Left forelimb (tissue), 1 donor: ENCODE measurements at places on chromosomes 3 and 15.

DNA sequence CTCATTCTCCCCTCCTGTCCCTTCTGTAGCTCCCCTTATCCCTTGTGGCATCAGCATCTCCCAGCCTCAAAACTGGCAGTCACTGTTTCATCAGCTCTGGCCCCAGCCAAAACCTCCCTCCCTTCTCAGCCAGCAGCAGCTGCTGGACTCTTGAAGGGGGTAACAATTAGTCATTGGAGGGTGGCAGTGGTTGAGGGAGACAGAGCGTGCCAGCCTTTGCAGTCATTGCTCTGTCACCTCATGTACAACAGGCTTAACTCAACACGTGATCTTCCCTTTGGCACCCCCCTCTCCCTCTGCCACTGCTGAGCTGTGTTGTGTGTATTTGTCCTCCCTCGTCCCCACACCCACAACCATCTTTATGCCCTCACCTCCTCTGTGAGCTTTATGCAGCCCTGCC, 28.2 kb downstream of the RBP2 start:
- DNase-seq: no peak

DNA sequence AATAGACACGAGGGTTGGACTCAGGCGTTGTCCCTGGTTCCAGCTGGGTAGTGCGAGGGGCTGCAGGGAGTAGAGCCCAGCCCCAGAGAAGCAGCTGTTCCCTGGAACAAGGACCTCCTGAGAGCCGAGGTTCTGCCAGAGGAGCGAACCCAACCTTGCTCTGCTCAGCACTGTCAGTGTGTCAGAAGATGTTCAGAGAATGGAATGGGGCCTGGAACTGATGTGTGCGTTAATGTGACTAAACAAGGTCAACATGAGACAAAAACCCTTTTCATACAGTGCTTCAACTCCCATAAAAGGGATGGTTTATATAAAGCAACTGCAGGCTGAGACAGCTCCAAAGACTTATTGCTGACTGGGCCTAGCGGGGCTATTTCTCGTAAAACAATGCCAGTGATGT, 35.5 kb upstream of the HACD2 start:
- DNase-seq: no peak

DNA sequence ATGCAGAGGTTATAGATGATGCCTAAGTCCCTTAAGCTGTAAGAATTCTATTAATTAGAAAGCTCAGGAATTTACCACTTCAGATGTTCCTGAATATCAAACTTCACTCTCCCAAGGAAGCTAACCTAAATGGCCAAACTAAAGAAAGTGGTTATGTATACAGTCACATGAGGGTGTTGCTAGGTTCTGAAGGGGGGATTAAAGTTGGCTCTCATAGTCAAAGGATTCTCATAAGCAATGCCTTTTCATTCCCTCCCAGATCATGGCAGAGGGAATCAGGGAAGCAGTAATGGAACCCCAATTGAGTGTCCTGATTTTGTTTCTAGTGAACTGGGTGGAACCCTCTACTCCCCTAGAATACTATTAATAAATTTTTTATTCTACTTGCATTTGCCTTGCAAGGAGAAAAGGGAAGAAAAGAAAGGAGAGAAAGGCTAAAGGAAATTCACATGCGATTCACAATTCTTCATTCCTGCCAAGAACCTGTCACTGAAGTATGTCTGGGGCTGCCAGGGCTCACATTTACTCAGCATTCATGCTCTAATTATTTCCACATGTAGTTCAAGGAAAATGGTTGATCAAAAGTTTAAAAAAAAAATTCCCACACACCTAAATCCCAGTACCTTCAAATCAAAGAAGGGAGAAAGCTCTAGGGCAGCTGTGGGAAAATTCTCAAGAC, 25.1 kb downstream of the FSTL1 start:
- DNase-seq: no peak

- DNase-seq: no peak
These were observed 32.2 kb upstream of the FMN1 start for GRCh38 chr15:33226559-33227181.

DNA sequence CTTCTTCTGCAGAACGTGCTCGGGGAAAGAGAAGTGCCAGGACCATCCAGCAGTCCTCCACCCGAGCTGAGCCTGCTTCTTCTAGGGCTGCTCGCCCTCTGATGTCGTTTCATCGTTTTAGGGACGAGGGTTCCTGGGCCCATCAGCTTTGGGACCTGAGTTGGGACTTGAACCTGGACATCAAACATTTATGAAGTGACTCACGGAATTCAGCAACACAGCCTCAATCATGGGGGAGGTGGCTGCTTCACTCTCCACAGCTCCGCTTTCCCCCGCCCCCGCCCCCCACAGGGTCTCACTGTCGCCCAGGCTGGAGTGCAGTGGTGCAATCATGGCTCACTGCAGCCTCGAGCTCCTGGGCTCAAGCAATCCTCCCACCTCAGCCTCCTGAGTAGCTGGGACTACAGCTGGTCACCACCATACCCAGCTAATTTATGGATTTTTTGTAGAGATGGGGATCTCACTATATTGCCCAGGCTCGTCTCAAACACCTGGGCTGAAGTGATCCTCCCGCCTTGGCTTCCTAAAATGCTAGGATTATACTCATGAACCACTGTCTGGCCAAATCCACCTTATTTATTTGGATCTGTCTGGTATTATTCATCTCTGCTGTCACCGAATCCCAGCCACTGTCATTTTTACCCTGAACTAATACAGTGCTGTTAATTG, 725 bp upstream of the SCAMP2 start:
- DNase-seq: no peak

DNA sequence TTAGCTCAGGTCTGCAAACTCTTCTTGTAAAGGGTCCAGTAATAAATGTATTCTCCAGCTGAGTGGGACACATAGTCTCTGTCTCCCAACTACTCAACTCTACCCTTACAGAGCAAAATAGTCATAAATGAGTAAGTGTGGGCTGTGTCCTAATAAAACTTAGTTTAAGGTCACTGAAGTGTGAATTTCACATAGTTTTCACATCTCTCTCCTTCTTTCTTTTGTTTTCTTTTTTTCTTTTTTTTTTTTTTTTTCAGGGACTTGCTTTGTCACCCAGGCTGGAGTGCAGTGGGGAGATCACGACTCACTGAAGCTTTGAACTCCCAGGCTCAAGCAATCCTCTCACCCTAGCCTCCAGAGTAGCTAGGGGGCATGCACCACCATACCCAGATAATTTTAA, 1.9 kb upstream of the ACTL6A start:
- DNase-seq: no peak

DNA sequence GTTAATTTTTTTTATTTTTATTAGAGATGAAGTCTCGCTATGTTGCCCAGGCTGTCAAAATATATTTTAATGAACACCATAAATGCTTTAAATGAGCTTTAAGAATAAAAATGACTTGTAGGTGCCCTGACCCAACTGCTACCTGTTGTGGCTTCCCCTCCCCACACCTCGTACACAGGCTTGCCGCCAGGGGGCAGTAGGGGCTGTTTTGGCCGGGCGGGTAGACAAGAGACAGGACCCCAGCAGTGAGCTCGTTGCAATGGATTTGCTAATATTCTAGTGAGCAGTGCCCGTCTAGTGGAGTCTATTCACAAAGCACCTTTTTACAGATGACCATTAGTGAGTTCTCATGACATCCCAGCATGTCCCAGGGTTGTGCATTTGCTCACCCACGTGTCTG, 418.1 kb downstream of the OCA2 start:
- DNase-seq: peak; percentile 58

DNA sequence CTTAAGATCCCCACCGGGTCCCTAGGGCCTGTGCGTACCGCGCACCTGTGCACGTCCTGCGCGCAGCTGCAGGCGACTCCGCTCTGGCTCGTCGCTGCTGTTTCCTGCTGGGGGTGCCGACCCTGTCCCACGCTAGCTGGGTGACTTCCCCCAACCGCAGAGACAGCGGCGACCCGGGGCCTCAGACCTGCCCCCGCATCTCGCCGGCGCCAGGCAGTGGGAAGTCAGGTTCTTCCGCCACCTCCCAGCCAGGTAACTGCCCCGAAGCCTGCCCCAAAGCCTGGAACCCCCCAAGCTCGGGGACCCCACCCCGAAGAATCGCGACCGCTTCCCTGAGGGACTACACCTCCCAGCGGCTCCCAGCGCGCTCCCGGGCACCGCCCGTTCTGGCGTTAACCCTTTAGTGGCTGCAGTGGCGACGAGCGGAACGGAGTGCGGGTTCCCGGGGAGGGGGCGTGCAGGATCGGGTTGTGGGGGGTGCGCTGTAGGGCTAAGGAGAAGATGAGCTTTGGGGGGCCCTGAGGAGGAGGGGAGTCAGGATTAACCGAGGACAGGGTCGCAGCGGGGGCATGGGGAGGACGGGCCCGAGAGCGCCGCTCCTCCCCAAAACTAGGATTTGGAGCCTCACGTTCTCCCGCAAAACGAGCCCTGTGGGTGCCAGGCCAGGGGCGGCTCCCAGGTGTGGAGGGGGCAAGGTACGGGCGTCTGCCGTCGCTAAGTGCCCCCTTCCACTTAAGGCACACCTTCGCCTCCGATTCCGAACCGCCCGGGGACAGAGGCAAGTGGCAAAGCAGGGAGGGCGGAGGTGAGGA, 589 bp downstream of the NEIL1 start:
- DNase-seq: no peak

DNA sequence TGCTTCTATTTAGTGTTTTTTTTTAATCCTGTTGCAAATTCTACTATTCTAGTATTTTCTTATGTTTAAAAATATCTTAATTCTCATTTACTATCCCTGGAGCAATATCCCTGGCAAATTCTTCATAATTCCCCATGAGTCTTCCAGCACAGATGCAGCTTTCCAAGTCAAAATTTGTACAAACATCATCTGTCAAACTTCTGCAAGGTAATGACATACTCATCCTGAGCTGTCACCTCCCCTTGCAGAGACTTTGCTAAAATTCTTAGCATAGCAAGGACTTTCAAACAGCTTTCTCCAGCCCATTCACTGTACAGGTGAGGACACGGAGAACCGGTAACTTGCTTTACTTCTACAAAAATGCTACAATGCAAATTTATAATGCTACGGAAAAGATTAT, 28.6 kb upstream of the VGLL4 start:
- DNase-seq: no peak

- DNase-seq: no peak
These were observed 14.6 kb downstream of the PRR20G start for GRCh38 chr3:127273206-127273605.

- DNase-seq: no peak
These were observed 59.6 kb downstream of the UBE2E2 start for GRCh38 chr3:23262766-23263165.

- DNase-seq: no peak
These were observed 11.8 kb downstream of the ZBTB47 start for GRCh38 chr3:42665050-42665878.

DNA sequence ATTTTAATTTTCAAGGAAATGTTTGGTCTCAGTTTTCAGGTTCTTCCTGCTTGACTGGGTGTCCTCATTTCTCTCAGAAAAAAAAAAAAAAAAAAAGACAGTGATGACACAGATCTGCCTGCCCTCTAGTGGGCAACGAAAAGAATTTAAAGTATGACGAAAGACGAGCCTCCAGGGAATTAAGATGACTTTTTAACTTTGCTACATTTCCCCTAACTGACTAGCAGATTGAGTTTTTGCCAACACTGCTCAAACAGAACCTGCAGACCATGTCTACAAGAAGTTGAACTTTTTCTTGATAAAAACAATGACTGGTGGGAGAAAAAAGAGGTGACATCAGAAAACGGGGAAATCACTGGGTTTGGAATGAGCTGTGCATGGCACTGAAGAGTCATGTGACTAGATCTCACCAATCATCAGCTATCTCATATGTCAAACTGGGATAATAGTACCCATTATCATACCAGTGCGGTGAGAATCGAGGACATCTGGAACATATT, 40.8 kb downstream of the EOMES start:
- DNase-seq: no peak

DNA sequence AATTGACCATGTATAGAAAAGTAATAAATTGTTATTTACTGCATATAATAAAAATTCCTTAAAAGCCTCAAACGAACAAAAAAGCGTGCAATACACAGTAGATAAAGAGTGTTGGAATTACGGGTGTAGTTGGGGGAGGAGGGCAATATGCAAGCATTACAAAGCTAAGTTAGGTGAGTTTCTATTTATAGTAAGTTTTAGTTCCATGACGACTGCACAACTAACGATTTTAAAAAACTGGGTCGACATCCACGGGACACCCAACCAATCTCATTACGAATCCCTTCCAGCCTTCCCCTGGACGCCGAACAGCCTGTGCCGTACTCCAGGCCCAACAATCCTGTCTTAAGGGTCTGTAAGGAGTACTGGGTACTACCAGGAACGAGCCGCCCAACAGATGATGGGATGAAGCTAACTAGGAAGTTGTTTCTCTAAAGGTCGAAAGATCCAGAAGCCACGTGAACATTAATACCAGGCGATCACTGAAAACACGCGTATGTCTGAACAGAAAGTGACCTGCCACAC, 677 bp downstream of the POLQ start:
- DNase-seq: no peak

DNA sequence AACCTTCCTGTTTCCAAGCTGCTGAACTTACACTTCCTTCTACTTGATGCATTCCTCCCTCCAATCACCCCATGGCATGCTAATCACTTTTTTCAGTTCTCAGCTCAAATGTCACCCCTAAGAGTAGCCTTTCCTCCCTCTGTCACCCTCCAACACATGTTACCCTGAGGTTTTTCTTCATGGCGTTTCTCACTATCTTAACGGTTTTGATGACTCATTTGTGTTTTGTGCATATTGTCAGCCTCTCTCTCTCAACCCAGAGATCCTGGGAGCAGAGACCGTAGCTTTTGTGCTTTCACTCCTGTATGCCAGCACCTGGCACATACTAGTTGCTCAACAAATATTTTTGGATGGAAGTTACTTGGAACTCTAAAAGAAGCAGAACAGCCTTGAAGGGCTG, 24.5 kb downstream of the LRRC3B start:
- DNase-seq: no peak

GRCh38 chr15:100005715-100006114, 272.5 kb upstream of the LYSMD4 start:
- DNase-seq: no peak

DNA sequence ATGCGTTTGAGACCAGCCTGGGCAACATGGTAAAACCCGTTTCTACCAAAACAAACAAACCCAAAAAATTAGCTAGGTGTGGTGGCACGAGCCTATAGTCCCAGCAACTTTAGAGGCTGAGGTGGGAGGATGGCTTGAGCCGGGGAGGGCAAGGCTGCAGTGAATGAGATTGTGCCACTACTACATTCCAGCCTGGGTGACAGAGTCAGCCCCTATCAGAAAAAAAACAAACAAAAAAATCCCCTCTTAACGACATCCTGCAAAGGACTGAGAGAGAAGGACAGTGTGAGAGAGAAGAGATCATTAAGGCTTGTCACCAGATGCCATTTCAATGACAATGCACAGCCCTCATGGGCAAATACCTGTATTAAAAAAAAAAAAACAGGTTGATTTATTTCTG, 266.7 kb upstream of the ATP10A start:
- DNase-seq: no peak

- no peak for DNase-seq
These were observed 57.3 kb downstream of the TGFBR2 start for GRCh38 chr3:30663533-30664241.

DNA sequence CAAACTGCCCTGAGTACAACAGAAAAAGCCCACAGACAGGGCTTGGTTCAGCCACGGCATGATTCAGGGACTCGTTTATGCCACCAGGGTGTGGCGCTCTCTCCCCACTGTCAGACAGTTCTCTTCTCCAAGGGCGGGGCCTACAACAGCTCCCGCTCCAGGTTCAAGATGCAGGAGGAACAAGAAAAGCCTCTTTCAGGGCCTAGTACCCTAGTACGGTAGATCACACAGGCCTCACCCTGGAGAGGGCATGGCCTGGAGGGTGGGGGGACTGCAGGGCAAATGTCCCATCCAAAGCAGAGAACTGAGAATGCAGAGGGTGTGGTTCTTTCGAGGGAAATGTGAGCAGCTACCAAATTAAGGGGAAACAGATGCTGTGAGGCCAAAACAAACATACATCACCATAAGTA, 12.0 kb downstream of the MESD start:
- no peak for DNase-seq
